ENCODE measurements at places on chromosomes 3 and 15.

GRCh38 chr3:131431754-131432153 lies 50.2 kb downstream of the NUDT16 start:
- no peak for DNase-seq

DNA sequence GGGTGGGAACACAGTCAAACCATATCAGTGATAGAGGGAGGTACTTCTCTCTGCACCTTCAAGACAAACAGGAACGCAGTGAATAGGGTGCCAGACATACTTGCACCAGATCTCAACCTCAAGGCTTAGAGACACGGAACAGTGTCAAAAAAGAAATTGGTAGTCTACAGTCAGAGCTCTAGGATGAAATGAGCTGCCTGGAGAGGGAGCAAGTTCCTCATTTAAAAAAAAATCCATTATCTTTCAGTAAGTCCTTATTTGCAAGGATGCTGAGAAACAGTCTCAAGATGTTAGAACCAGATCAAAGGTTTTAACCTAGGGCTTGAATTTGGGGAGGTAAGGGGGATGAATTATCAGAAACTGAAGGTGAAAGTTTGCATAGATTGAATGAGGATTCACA lies 20.2 kb upstream of the LMCD1 start:
- no peak for DNase-seq

- DNase-seq: no peak
These were observed 18.8 kb downstream of the CA12 start for GRCh38 chr15:63362885-63363284.

GRCh38 chr3:43515208-43515917 lies 106.4 kb downstream of the ANO10 start:
- no peak for DNase-seq

DNA sequence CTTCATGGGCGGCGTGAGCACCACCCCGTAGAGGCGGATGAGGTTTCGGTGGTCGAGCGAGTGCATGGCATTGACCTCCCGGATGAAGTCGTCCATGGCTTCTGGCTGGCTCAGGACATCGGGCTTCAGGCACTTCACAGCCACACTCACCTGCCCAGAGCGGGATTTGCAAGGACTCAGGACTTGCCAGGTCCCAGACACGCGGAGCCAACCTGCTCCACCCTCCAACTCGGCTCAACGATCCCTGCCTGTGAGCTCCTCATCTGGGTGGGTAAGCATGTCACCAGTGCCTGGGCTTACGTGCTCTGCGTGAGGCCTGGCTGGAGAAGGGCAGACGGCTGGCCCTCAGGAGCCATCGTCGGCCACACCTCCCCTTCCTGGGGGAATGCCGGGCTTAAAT lies 25.2 kb downstream of the TNK2 start:
- DNase-seq: no peak

- no peak for DNase-seq
These were observed 25.2 kb upstream of the RHCG start for GRCh38 chr15:89521605-89522004.

GRCh38 chr3:185292238-185292637 lies 38.4 kb upstream of the EHHADH start:
- no peak for DNase-seq

DNA sequence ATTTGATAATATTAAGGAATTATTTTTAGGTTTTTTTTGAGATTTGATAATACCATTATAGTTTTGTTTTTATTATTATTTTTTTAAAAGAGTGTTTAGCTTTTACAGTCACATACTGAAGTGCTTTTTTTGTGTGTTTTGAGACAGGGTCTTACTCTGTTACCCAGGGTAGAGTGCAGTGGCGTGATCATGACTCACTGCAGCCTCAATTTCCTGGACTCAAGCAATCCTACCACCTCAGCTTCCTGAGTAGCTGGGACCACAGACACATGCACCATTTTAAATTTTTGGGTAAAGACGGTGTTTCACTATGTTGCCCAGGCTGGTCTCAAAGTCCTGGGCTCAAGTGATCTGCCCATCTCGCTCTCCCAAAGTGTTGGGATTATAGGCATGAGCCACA lies 73.0 kb downstream of the SUMF1 start:
- DNase-seq: no peak

DNA sequence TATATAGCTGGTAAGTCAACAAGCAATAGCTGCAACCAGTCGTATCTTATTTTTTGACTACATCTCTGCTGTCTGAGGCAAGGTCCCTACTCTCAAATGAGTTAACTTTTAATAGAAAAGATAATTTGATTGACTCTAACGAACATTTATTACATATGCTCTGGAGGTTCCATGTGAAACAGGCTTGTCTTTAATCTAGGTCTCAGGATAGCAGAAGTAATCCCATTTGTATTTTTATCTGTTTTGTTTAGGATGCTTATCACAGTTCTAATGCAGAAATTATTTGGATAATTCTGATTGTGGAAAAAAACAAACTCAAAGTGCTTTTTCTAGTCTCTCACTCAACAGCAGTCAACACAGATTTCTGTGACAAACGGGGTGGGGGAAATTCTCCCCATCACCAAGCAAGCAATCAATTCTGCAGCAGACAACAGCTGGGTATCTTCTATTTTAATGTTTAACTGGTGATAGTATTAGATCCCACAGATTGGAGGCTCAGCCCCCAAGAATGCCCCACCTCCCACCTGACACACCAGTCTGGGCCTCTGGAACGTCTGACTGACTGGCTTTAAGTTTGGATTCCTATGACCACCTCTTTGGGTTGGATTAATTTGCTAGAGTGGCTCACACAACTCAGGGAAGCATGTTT lies 58.8 kb downstream of the ITPR1 start:
- DNase-seq: no peak

- no peak for DNase-seq
These were observed 19.8 kb upstream of the CELF6 start for GRCh38 chr15:72339777-72340177.

DNA sequence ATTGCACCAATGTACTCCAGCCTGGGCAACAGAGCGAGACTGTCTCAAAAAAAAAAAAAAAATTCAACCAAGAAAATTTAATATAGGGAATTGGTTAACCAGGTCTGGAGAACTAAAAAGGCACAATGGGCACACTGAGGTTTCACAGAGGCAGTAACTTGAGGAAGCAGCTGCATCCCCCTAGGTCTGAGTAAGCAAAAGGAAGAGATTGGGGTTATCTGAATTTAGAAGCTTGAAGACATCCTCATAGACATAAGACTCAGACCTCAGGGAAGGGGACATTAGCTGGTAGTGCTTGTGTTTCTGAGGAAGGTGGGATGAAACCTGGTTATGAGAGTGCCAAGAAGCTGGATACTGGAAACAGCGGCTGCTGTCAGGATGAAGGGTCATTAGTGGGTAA lies 50.1 kb upstream of the LEKR1 start:
- no peak for DNase-seq

DNA sequence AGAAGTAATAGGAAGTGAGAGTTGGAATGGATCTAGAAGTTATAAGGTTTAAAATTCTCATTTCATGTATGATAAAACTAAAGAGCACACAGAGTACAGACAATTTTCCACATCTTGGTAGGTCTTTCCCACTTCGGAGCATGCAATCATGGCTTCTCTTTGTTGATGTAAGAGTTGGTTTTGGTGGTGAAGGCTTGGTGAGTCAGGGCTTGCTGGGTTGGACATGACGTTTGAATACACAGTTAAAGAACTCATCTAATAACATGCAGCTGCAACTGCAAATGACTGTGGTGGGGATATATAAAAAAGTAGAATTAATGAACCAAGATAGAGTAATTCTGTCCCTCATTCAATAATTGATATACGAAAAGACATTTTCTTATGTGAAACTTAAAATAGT lies 39.5 kb upstream of the GRM7 start:
- no peak for DNase-seq

DNA sequence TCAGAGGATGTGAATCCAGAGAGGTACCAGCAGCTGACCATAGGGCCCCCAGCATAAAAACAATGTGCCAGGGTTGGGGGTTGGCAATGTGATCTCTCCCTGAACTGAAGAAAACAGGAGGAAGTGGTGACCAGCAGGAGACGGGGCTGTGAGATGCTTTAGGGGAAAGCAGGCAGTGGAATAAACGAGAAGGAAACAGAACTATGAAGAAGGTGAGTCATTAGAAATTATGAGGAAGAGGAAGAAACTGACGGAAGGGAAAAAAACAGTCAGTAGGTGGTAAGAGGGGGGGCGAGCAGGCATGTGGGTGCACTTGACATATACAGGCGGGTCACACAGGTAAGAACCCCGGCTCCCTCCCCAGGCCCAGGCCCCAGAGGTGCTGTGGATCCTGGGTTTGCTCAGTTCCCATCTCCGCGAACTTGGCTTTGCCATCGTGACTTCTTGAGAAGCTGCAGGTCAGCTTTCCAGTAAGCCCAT lies 42.2 kb upstream of the B3GNT5 start:
- no peak for DNase-seq

DNA sequence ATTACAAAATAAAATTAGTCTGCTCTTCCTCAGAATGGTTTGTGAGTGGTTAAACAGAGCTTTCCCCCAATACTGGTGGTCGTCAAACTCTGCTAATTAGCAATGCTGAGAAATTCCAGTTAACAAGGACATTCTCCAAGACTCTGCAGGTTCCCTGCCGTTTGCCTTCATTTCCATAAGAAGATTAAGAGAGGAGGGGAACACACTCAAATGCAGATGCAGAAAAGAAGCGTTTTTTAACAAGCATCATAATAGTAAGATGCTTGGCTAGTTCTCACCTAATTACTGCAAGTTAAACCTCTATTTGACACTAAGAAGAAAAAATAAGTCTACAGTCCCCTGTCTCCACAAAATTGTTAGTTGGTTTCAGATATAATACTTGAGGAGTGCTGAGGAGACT lies 3.7 kb upstream of the SOX2 start:
- DNase-seq: no peak

- no peak for DNase-seq
These were observed 43.2 kb upstream of the PTPN23 start for GRCh38 chr3:47337656-47338055.

DNA sequence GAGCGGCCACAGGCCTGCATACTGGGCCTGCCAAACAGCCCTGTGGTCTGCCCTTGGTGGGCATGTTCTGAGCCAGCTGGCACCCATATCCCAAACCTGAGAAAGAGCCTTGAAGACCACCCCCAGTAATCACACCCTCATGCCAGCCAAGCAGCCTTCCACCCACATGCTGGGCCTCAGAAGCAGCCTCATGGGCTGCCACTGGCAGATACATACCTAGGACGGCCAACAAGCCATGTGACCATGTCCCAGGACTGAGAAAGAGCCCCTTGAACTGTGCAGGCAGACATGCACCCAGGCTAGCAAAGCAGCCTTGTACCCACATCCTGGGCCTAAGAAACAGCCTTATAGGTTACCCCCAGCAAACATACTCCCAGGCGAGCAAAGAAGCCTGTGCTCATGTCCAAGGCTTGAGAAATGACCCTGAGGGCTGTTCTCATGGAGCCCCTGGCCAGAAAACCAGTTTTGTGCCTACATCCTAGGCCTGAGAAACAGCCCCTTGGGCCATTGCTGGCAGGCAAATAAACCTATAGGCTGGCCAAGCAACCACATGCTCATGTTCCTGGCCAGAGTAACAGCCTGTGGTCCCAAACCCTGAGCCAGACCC lies 24.9 kb downstream of the TUBGCP5 start:
- no peak for DNase-seq

DNA sequence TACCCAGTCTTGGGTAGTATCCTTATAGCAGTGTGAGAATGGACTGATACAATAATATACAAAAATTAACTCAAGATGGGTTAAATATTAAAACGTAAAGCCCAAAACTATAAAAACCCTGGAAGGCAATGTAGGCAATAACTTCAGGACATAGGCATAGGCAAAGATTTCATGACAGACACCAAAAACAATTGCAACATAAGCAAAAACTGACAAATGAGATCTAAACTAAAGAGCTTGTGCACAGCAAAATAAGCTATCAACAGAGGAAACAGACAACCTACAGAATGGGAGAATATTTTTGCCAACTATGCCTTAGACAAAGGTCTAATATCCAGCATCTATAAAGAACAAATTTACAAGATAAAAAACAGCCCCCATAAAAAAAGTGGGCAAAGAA lies 204.8 kb upstream of the CCDC54 start:
- no peak for DNase-seq

DNA sequence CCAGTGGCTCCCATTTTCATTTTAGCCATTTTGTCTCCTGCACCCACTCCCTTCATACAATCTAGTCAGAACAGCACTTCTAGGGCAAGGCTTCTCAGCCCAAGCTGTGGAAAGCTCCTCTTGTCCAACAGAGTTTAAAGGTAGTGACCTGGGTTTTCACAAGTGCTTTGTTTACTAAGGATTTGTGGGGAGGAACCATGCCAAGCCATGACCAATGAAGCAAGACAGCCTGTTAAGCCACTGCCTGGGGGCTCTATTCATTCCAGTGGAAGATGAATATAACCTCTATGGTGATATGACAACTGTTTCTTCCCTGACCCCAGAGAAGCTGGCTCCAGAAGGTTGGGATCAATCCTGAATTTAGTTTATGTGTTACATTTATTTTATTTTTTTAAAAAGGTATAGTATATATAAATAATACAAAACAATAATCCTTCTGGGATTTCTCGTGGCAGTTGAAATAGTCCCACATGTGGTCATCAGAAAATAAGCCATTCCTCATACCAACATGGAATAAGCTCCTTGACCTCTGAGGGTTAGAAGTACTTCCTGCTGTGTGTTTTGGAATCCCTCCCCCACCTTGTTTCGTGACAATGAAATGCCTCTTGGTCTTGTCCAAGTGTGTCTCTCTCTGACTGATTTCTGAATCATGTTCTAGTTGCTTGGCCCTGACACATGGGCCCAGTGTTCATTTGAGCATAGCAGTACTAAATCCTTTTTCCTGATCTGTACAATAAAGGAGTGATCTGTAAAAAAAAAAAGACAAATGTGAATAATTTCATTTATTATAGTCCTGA lies 13.3 kb upstream of the THUMPD3 start:
- DNase-seq: no peak

- DNase-seq: no peak
These were observed 165.8 kb upstream of the ROPN1 start for GRCh38 chr3:124157748-124158147.

DNA sequence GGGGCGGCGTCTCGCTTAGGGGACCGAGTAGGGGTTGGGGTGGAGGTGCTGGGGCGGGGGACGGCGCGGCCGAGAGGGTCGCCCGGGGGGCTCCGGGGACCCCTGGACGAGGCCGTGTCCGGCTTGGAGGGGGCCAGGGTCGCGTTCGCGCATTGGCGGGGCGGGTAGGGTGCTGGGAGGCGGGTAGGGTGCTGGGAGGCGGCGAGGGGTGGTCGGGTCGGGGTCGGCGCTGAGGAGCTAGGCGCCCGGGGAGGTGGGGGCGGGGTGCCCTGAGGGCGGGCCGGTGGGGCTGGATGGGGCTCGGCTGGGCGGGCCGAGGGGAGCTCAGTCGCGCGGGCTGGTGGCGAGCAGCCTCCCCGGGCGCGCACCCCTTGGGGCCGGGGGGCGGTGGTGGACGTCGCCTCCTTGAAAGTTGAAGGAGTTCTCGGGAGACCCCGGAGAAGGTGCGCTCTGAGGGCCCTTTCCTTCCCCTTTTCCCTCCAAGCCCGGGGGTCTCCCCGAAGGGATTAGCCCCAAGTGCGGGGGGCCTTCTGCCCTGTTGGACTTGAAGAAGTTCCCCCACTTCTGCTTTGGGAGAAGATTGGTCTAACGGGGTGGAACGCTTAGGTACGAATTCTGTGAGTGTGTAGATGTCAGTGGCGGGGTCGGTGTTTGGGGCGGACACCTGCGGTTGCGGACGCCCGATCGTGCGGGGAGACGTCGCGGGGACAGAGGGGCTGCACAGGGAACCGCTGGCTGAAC lies 543 bp downstream of the MEF2A start:
- no peak for DNase-seq

All from NCI-H1930 (cell line).